ENCODE measurements at places on chromosomes 1 and 21.

- DNase-seq = no peak
Observed at GRCh38 chr1:211529453-211529852, 37.5 kb upstream of the RD3 start.

DNA sequence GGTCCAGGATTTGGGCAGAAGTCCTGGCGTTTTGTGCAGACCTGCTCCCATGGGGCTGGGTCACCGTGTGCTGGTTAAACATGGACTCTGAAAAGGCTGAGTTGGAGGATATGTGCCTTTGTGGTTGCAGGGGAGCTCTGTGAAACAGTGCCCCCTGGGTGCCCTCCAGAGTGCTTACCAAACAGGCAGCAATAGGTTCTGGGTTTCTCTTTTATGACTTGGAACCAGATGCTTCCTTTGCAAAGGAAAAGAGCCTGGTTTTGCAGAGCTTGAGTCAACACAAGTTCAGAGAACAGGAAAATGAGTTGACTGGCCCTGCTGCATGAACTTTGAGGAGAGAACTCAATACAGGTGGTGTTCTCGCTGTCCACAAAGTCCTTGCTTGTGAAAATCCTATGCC is 288.9 kb downstream of the TM2D1 start:
- DNase-seq = no peak

GRCh38 chr21:41802684-41803083 is 35.8 kb upstream of the RIPK4 start:
- no peak for DNase-seq

GRCh38 chr1:16144325-16145029 is 11.4 kb downstream of the EPHA2 start:
- DNase-seq = no peak

DNA sequence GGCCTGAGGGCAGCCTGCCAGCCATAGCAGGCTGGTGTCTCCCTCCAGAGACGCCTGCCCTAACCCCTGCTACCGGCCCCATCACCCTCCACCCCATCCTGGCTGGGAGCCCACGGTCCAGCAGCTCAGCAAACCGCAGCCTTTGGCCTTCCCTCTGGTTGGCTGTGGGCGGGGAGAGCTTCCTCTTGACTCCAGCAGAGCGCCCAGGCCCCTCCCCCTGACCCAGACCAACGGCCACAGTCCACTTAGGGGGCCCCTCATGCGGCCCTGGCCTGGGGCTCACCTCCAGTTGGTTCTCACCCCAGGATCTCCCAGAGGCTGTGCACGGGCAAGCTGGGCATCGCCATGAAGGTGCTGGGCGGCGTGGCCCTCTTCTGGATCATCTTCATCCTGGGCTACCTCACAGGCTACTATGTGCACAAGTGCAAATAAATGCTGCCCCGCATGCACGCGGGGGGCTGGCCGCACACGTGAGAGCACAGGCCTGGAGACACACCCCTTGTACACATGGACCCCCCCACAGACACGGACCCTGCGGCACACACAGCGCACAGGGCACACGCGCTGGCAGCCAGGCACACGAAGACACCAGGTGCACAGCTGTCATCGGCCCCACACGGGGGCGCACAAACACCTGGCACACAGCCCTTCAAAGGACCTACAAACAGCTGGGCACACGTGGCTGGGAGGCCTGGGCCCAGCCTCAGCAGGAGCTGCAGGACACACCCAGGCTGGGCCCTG is 3.1 kb downstream of the SMIM1 start:
- DNase-seq = no peak

GRCh38 chr1:224212618-224213061 is 29.6 kb downstream of the DEGS1 start:
- DNase-seq = no peak

- DNase-seq = no peak
Observed at GRCh38 chr21:40166291-40166843, 299.1 kb downstream of the PCP4 start.

DNA sequence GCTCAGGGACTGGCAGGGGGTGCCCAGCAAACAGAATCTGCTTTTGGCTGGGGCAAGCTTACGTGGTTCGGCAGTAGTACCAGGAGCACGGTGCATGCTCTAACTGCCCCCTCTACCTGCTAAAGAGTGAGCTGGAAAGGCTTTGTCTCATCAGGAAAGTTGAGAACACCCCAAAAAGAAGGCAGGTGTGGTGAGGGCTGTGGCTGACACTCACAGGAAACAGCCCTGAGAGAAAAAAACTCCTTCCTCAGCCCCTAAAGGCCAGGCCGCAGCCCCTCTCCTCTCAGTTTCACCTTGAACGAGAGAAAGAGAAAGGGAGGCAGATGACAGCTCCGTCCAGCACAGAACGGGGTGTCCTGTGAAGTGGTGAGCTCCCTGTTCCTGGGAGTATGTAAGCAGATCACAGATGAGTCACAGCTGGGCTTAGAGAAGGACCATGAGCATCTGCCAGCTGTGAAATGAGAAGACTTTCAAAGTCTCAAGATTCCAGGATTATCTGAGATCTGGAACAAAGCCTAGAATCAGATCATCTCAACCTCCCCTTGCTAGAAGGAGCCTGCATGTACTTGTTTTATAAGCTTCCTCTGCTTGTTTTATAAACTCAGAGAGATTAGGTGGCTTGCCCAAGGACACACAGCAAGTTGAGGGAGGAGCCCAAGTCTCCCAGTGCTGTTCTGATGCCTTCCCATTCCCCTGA is 13.4 kb downstream of the LAPTM5 start:
- no peak for DNase-seq

DNA sequence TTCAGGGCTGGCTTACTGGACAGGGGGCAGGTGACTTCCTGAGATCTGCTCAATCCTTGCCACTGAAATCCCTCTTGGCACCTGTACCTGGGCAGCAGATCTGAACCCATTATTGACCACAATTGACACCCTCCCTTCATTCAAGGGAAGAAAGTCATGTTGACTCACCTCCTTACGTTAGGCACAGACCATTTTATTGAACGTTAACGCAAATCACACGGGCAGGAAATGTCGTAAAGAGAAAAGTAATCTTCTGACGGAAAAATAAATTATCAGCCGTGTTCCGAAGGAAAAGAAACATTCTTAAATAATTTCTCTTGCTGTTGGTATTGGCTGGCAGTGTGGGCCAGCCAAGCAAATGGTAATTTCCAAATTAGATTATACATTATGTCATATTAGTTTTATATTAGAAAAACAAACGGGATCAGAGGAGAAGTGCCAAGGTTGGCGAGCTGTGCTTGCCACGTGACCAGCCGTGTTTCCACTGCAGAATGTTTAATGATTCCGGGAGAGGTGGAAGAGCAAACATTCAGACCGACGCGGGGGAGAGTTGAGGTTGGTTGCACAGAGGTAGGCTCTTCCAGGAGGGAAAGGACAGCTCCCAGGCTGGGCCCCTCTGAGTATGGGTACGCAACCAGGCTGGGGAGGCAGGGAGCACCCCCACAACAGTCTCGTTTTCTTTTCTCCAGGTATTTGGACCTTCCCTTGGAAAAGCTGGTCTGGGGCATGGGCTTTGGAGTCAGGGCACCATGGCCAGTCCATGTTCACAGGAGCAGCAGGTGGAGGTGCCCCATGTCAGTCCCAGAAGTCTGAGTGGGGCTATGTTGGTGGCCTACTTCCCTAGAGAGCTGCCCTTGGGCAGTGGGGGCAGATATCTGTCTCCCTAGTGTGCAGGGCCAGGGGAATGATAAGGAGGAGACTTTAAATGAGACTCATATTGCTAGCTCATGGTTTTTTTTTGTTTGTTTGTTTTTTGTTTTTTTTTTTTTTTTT is 121.1 kb downstream of the FOXD2 start:
- no peak for DNase-seq

GRCh38 chr21:15728046-15728445 is 1.7 kb upstream of the USP25 start:
- DNase-seq = no peak

- no peak for DNase-seq
Observed at GRCh38 chr1:85576266-85576641, 4.3 kb upstream of the CCN1 start.

DNA sequence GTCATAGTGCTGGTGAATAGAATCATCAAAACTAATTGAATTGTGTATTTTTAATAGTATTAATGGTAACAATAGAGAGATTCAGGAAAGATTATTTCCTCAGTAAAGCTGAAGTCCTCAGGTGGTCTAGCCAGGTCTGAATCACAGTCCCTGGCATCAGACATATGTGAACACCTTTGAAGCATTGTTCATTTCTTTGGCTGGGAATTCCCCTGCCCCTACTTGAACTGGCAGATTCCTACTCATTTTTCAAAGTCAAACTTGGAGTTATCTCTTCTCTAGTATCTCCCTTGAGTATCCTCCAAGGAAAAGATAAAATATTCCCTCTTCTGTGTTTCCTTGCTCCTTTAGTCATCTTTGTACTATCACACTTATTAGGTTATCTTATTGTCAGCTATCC is 759.8 kb downstream of the ADGRL2 start:
- DNase-seq = no peak

DNA sequence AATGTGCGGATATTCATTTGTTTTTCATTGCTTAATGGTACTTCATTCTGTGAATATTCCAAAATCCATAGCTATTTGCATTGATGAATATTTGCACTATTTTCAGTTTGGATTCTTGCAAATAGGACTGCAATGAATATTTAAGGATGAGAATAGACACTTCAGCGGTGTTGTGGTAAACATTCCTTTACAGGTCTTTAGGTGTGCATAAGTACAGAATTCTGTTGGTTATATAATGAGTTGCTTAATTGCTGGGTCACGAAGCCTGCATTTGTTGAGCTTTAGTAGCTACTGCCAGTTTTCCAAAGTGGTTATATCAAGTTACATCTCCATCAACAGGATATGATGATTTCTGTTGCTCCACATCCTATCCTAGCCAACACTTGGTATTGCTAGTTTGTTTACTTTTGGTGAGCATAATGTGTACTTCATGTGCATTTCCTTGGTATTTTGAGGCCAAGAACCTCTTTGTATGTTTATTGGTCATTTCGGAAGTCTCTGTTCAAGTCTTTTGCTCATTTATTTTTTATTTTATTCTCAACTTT is 64.2 kb upstream of the CYYR1 start:
- no peak for DNase-seq

GRCh38 chr1:95208876-95209275 is 25.1 kb upstream of the RWDD3 start:
- DNase-seq = no peak

DNA sequence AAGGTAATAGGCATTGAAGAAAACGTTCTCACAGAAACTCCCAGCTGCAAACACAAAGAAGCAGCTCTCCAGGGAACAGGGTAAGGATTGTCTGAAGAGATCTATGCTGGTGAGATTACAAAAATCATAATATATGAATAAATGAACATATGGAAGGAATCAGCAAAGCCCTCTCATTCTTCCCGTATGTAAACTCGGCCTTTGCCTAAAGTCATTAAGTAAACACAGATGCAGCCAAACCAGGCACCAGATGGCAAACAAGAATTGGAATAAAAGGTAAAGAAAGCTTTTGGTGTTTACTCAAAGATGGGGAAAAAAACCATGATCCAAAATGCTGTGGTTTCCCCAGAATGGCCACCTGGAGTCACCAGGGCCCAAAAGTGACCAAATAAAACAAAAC is 76.6 kb upstream of the HOOK1 start:
- no peak for DNase-seq

- no peak for DNase-seq
Observed at GRCh38 chr21:41687633-41688032, 79.2 kb downstream of the RIPK4 start.

- no peak for DNase-seq
Observed at GRCh38 chr1:12142141-12142823, 24.5 kb upstream of the TNFRSF1B start.

DNA sequence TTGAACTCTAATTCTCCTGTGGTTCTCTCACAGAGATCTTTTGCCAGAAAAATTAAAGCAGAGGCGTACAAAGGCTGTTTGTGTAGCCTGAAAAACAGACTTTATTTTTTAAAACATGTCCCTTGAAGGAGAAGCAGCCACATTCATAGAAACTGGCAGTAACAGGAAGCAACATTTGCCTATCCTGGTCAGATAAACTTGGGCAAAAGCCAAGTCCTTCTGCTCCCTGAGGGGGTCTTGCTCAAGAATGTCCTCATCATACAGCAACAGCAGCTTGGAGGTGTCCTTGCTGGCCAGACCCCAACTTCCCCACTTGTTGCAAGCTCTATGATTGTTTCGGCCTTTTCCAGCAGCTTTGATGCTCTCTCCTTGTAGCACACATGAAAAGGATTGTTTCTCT is 36.3 kb downstream of the MSTO1 start:
- DNase-seq = no peak

GRCh38 chr1:235206533-235207208 is 45.6 kb upstream of the RBM34 start:
- DNase-seq = no peak

DNA sequence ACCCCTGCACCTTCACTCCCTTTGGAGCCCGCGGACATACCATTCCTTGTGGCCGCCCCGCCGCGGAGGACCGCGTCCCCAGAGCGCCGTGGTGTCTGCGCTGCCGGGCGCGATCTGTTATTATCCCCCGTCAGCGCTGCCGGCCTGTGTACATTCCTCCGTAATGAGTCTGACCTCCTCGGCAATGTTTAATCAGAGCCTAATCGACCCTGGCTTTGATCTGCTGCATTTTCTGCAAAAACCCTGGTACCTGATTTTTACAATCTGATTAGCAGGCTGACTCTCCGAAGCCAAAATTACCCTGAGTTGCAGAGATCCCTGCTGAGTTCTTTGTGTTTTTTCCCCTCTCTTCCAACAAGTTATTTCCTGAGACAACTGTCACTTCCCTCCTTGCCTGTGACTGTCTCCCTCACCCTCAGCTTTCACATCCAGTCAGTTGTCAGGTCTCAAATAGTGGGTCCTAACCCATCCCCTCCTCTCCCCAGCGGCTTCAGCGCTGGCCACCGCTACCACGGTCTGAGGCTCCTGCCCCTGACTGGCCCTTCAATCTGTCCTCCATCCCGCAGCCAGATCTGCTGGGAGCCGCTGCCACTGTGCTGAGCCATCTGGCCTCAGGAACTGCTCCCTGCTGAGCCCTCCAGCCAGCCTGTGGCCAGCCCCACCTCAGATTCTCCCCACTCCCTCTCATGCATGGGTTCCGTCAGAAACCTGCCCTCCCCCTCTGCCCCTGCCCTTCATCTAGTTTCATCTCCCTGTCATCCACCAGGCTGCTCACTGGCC is 53.5 kb downstream of the GLIS1 start:
- DNase-seq = no peak

DNA sequence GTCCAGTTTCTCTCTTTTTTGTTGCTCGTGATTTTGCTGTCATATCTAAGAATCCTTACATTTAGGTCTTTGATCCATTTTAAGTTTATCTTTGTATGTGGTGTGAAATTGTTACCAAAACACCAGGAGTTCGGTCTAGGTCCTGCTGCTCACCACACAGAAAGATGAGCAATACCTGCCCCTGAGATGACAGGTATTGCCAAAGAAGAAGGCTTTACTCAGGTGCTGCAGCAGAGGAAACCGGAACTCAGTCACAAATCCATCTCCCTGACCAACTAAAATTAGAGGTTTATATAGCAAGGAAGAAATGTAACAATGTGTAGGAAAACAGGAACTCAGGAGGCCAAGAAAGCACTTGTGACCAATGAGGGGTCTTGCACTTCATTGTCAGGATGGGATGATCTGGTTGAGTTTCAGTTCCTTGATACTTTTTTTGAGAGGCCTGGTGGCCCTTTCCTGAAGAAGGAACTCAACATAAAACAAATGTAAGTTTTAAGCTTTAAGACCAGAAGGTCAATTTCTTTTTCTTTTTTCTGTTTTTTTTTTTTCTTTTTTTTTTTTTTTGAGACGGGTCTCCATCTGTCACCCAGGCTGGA is 16.5 kb upstream of the SETDB1 start:
- no peak for DNase-seq
